Pulmonary artery endothelial cell (primary cell): ENCODE measurements at places on chromosomes 4 and X. TPM values are rescaled to one million over a fixed set of nuclear protein-coding genes. Genes with fewer than 3 reads are reported as not detected.

Gene TBC1D14
- total RNA-seq: 33.6 and 36.7 TPM in 2 replicates

DNA sequence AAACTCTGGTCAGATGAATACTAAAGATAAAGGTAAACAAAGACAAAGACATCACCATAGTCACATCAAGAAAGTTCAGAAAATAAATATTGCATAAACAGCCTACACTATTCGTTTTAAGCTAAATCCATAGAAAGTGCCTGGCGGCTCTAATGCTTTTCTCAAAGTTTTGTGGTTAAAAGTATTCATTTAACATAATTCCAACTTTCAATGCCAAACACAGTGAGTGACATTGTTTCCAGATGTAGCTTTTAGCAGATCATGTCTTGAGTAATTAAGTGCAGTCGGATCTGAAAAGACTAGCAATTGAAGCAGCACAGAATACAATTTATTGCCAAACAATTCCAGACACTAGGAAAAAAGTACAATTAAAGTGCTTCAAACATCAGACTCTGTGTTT, 287.1 kb upstream of the ADGRL3 start:
- no peak for DNase-seq

Gene ZNF41
- 4.2 and 7.2 TPM in 2 replicates for total RNA-seq

GRCh38 chrX:96372313-96373046, 312.2 kb upstream of the DIAPH2 start:
- DNase-seq: peak; percentile 39

GRCh38 chr4:138076561-138076960, 165.6 kb downstream of the SLC7A11 start:
- no peak for DNase-seq

Gene FGF13
- total RNA-seq: not detected in 2 replicates

GRCh38 chrX:23662853-23663252, 4.4 kb upstream of the PRDX4 start:
- no peak for DNase-seq

GRCh38 chrX:48938721-48939425, 18.5 kb downstream of the OTUD5 start:
- no peak for DNase-seq

- no peak for DNase-seq
These were observed 27.9 kb upstream of the KIAA1210 start for GRCh38 chrX:119155416-119156035.

- DNase-seq: no peak
These were observed 113.1 kb upstream of the NEIL3 start for GRCh38 chr4:177196615-177197014.

- DNase-seq: no peak
These were observed 10.4 kb downstream of the SASH3 start for GRCh38 chrX:129790146-129790545.

DNA sequence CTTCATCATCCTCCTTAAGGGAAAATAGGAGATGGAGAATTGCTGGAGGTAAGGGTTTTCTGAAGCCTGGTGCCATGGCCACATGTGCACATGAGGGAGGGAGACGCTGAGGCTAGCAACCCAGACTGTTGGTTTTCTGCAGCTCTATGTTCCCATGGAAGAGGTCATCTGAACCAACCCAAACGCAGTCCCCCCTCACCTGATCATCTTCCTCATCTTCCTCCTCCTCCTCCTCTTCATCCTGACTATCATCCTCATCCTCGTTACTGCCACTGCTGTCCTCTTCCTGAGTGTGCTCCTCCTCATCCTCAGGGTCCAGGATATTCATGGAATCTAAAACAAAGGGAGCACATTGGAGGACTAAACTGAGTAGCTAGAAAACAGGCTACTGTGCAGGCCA, 124.6 kb downstream of the HUWE1 start:
- no peak for DNase-seq

Gene CSAG2
- total RNA-seq: not detected in 2 replicates
